ENCODE measurements at places on chromosomes 1 and 21.

DNA sequence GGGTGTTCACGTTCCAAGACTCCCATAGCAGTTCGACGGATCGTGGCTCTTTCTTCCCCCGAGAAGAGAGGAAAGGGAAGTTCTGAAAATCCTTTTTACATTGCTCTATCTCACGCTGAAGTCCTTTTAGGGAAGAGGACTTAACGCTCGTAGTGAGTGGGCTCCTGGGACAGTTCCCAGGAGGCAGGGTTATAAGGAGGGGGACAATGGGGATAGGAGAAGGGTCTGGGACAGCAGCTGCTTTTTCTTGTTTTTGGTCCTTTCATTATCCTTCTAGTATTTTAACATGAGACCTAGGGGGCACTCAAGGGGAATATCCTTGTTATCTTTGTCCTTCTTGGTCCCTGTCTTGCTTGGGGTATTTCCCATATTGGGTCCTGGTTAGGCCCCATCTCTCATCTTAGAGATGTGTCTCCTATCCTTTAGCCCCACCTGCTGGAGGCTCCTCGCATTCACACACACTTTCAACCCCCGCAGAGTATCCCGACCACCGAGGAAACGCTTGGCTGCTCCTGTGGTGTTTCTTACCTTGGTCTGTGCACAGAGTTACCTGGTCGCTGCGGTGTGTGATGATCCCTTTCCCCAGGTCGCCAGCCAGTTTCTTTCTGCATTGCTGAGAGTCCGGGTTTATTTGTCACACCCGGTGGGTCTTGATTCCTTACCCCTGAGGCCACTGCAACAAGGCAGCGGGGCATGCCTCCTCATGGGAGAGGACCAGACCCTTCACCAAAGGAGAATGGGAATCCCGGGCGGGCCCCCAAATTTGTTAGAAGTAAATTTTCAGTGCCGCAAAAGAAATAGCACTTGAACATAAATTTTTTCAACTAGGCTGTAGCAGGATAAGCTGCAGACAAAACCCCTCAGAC lies 29.7 kb downstream of the SCCPDH start:
- peak; percentile 56 for DNase-seq

- DNase-seq = no peak
Measured at GRCh38 chr1:236214761-236215160, 67.0 kb downstream of the ERO1B start.

- DNase-seq = no peak
Measured at GRCh38 chr1:91894036-91894761, 8.2 kb upstream of the TGFBR3 start.

GRCh38 chr1:183194527-183195141 lies 8.6 kb downstream of the LAMC2 start:
- no peak for DNase-seq

GRCh38 chr1:154970631-154971340 lies at the start of gene SHC1:
Gene SHC1 (minus strand): TSS chr1:154970747. CDS start chr1:154970526, 221 bp downstream.
- DNase-seq = peak; percentile 50

All from stimulated activated CD4-positive, alpha-beta T cell treated with anti-CD3 and anti-CD28 coated beads, Interleukin-12 subunit alpha, Interleukin-12 subunit beta, amount 100 ng/mL, for 4 hours (primary cell).